Activated naive CD8-positive, alpha-beta T cell treated with anti-CD3 and anti-CD28 coated beads, Interleukin-2, amount 10 ng/mL, durations not matched to agents 7 days and 5 days (primary cell): ENCODE measurements at places on chromosomes 5 and 9. TPM values are rescaled to one million over a fixed set of nuclear protein-coding genes. Genes with fewer than 3 reads are reported as not detected.

- peak overlapping the region; percentile 80 for H3K27ac ChIP-seq
- DNase-seq = peak; percentile 83
- no peaks in the 10 kb centered on the region for H3K36me3 ChIP-seq
- no peaks in the 10 kb centered on the region for H3K4me1 ChIP-seq
- peak overlapping the region; percentile 75 for H3K4me3 ChIP-seq
These were observed 49.6 kb upstream of the FOXE1 start for GRCh38 chr9:97803167-97804058.

- no peak overlapping the region for H3K4me3 ChIP-seq
- peak overlapping the region; percentile 43 for H3K27ac ChIP-seq
- no peak for DNase-seq
- H3K36me3 ChIP-seq = peaks cover 3% of the 10 kb centered on the region
- peaks cover 2% of the 10 kb centered on the region for H3K27me3 ChIP-seq
- H3K4me1 ChIP-seq = no peaks in the 10 kb centered on the region
These were observed 2.0 kb downstream of the AK1 start for GRCh38 chr9:127875306-127875966.

GRCh38 chr5:171623551-171624097 is 162.0 kb upstream of the SMIM23 start:
- no peaks in the 10 kb centered on the region for H3K36me3 ChIP-seq
- no peak for DNase-seq
- H3K4me3 ChIP-seq = no peak overlapping the region
- H3K27me3 ChIP-seq = peaks cover 12% of the 10 kb centered on the region

LHX6 gene
- not detected for total RNA-seq

FBP2 gene
- total RNA-seq = not detected

DNA sequence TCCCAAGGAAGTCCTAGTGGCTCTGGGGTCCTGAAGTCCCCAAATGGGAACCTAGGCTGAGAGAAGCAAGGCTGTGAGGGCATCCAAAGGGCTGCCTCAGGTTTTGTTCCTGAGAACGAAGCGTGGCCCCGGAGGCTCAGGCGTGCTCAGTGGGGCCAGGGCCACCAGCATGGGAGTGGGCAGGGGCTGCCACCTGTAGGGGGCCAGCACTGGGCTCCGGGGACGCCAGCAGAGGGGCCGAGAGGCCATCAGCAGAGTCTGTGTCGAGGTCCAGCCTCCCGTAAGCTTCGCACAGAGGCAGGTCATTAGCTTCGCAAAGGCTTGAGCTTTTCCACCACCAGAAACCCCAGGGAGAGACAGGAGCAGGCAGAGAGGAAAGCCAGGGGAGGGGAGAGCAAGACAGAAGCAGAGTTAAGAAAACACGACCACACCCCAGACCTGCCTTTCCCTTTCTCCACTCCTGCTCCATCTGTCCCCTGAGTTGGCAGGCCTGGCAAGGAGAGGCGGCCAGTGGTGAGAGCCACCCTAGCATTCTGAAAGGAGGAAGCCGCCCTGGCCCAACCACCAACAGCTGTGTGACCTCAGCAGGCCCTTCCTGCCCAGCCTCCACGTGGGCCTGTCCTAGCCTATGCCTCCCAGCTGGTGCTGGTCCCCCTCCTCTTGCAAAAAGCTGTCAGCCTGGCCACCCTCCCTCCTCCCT is 5.5 kb upstream of the SURF6 start:
- H3K27ac ChIP-seq = peak overlapping the region; percentile 92
- H3K4me3 ChIP-seq = no peak overlapping the region
- peaks cover 29% of the 10 kb centered on the region for H3K4me1 ChIP-seq
- H3K36me3 ChIP-seq = peaks cover 28% of the 10 kb centered on the region
- DNase-seq = no peak

DNA sequence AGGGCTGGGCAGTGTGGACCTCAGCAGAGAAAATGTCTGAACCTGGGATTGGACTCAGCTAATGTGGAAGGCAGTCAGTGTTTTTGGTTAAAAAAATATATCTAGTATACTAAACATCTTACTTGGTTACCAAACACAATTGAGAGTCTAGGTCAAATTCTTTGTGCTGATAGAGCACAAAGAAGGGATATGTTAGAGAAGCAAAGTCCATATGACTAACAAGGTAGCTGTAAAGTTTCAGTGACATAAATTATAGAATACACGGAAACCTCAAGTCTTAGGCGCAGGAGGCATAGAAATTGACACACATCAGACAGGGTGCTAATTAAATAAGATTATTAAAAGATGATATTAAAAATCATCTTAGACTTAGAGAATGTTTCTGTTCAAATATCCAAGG is 718.3 kb downstream of the TLR4 start:
- H3K4me1 ChIP-seq = no peaks in the 10 kb centered on the region
- DNase-seq = no peak
- no peak overlapping the region for H3K4me3 ChIP-seq
- H3K27ac ChIP-seq = no peak overlapping the region

CPLANE1 gene
- total RNA-seq = 10.3 TPM

DNA sequence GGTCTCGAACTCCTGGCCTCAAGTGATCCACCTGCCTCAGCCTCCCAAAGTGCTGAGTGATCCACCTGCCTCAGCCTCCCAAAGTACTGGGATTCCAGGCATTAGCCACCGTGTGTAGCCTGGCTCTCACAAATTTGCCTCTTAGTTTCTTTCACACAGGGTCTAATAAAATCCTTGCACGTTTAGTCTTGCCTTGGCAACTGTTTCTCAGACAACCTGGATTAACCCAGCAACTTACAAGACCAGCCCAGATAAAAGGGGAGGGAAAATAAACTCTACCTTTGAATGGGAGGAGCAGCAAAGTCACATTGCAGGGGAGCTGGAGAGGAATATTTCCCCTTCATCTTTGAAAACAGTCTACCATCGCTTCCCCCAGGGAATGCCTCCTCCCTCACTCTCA is 29.3 kb upstream of the GNA14 start:
- no peak overlapping the region for H3K4me3 ChIP-seq
- no peak for DNase-seq

FGFR4 gene
- total RNA-seq = 2.3 TPM

HAVCR1 gene
- total RNA-seq = 3.4 TPM

- H3K27ac ChIP-seq = peak overlapping the region; percentile 76
- peaks cover 84% of the 10 kb centered on the region for H3K4me1 ChIP-seq
- no peak overlapping the region for H3K4me3 ChIP-seq
- no peaks in the 10 kb centered on the region for H3K27me3 ChIP-seq
These were observed 2.7 kb downstream of the TNFAIP8 start for GRCh38 chr5:119358530-119358900.

DNA sequence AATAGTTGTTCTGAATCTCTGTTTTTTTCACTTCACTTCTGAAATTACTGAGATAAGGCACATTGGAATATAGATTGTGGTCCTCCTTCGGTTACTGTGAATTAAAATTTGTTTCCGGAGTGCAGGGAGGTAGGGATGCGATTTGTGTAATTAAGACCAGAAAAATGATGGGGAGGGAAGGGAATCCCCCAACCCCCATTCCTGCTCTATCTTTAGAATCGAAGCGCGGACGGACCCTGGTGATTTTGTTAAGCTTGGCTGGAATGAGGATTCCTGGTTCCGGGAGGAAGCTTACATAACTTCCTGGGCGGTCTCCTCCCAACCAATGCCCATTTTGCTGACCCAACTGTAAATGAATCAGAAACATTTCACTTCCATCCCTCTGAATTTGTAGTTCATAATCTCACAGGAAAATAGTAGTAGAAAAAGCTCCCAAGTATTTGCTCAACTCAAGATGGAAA is 220.1 kb upstream of the MSX2 start:
- DNase-seq = no peak
- no peaks in the 10 kb centered on the region for H3K4me1 ChIP-seq
- H3K27me3 ChIP-seq = no peaks in the 10 kb centered on the region
- no peak overlapping the region for H3K27ac ChIP-seq
- no peak overlapping the region for H3K4me3 ChIP-seq

- no peak for DNase-seq
- H3K27me3 ChIP-seq = peaks cover 15% of the 10 kb centered on the region
- H3K36me3 ChIP-seq = no peaks in the 10 kb centered on the region
These were observed 20.6 kb downstream of the LIX1 start for GRCh38 chr5:97121848-97122247.

CCDC180 gene
- 5.8 TPM for total RNA-seq

DNA sequence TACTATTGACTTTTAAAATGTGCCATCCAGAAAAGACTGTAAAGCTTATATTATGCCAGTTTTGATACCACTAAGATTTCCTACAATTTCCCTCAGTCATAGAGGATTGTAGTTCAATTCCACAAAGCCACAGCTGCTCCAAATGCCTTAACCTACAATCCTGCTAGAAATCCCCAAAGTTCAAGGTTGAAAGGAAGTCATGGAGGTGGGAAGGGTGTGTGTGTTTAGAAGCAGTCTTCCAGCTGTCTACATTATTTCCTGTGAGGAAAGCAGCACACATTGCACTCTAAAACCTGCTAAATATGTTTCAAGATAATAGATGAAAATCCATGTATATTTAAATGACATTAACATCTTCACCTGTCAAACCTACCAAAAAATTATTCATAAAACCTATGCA is 11.8 kb downstream of the EPB41L4A start:
- H3K27me3 ChIP-seq = peaks cover 10% of the 10 kb centered on the region
- no peak for DNase-seq
- no peak overlapping the region for H3K4me3 ChIP-seq
- H3K4me1 ChIP-seq = no peaks in the 10 kb centered on the region
- H3K27ac ChIP-seq = no peak overlapping the region
- no peaks in the 10 kb centered on the region for H3K36me3 ChIP-seq

DNA sequence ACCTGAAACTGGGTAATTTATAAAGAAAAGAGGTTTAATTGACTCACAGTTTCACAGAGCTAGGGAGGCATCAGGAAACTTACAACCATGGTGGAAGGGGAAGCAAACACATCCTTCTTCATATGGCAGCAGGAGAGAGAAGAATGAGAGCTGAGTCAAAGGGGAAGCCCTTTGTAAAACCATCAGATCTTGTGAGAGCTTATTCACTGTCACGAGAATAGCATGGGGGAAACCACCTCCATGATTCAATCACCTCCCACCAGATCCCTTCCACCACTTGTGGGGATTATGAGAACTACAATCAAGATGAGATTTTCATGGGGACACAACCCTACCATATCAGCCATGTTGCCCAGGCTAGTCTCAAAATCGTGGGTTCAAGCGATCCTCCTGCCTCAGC is 143.4 kb downstream of the FGF18 start:
- no peak for DNase-seq
- H3K36me3 ChIP-seq = no peaks in the 10 kb centered on the region
- no peaks in the 10 kb centered on the region for H3K4me1 ChIP-seq
- H3K27me3 ChIP-seq = peaks cover 22% of the 10 kb centered on the region
- no peak overlapping the region for H3K27ac ChIP-seq
- H3K4me3 ChIP-seq = no peak overlapping the region

GRCh38 chr5:107415762-107416161 is 255.0 kb downstream of the EFNA5 start:
- DNase-seq = no peak
- H3K27me3 ChIP-seq = peaks cover 10% of the 10 kb centered on the region
- no peak overlapping the region for H3K4me3 ChIP-seq
- H3K36me3 ChIP-seq = no peaks in the 10 kb centered on the region

DNA sequence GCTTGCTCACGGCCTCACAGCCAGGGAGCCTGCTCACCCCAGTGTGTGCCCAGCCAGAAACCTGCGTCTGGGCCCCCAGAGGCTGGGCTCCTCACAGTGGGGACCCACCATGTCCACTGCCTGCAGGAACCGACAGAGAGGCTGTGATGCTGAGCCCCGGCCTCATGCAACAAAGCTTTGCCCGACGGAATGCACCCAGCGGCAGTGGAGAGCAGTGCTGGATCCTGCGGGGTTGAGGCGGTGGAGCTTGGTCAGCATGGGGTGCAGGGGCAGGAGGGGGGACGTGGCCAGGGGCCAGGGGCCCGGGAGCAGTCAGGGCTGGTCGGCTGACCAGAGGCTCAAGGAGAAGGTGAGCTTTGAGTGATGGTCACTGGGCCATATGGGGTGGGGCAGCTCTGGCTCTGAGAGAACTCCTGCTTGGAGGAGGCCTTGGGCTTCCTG is 7.7 kb upstream of the CEP72 start:
- H3K27ac ChIP-seq = no peak overlapping the region
- no peak overlapping the region for H3K4me3 ChIP-seq
- peaks cover 21% of the 10 kb centered on the region for H3K27me3 ChIP-seq
- DNase-seq = peak; percentile 16
- H3K36me3 ChIP-seq = no peaks in the 10 kb centered on the region
- H3K4me1 ChIP-seq = peaks cover 6% of the 10 kb centered on the region

GRCh38 chr9:100425758-100426157 is 1.2 kb upstream of the MSANTD3 start:
- H3K27ac ChIP-seq = peak overlapping the region; percentile 60
- peak overlapping the region; percentile 89 for H3K4me3 ChIP-seq
- peaks cover 11% of the 10 kb centered on the region for H3K36me3 ChIP-seq
- H3K4me1 ChIP-seq = peaks cover 20% of the 10 kb centered on the region
- DNase-seq = no peak
- H3K27me3 ChIP-seq = peaks cover 17% of the 10 kb centered on the region

TAF11L14 gene
- not detected for total RNA-seq

CDH9 gene
- not detected for total RNA-seq

DNA sequence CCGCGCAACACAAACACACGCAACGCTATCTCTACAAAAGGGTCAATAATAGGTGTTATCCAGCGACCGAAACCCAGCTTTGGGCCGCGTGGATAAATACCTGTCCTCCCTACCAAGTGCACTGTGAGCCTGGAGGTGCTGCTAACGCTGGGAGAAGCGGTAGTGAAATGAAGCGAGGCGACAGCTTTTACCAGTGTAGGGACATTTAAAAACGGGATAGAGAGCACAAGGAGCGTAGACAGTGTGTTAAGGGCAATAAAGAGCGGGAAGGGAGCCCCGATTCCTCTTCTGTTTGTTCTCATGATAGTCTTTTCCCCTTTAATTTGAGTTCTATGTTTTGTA is 421 bp upstream of the DEPDC1B start:
- peaks cover 24% of the 10 kb centered on the region for H3K4me1 ChIP-seq
- DNase-seq = no peak
- H3K36me3 ChIP-seq = peaks cover 6% of the 10 kb centered on the region
- peak overlapping the region; percentile 93 for H3K4me3 ChIP-seq
- peak overlapping the region; percentile 89 for H3K27ac ChIP-seq
- peaks cover 13% of the 10 kb centered on the region for H3K27me3 ChIP-seq

GRCh38 chr9:126401107-126401506 is 74.5 kb downstream of the MVB12B start:
- DNase-seq = no peak
- H3K4me1 ChIP-seq = peaks cover 46% of the 10 kb centered on the region
- H3K27ac ChIP-seq = no peak overlapping the region
- no peak overlapping the region for H3K4me3 ChIP-seq
- H3K27me3 ChIP-seq = no peaks in the 10 kb centered on the region
- peaks cover 11% of the 10 kb centered on the region for H3K36me3 ChIP-seq

IL5 gene
- not detected for total RNA-seq

DNA sequence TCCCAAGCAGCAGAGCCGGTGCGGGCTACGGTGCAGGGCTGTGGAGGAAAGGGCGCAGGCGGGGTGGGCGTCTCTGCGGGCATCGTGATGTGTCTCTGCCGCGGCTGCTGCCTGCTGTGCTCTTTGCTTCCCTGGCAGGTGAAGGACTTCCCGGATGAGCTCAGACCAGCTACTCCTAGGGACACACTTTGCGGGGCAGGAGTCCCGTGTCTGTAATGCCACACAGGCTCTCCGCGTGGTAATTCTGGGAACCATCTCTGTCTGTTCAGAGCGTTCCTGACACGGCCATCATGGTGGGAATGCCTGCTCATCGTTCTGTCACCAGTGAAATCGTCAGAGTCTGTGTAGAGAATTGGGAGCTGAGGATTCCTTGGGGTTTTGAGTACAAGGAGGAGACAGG is 235.5 kb downstream of the FANCC start:
- no peak overlapping the region for H3K27ac ChIP-seq
- no peaks in the 10 kb centered on the region for H3K36me3 ChIP-seq
- H3K27me3 ChIP-seq = no peaks in the 10 kb centered on the region
- no peak overlapping the region for H3K4me3 ChIP-seq
- no peaks in the 10 kb centered on the region for H3K4me1 ChIP-seq

GRCh38 chr5:138186002-138186447 is 7.1 kb downstream of the KIF20A start:
- no peaks in the 10 kb centered on the region for H3K27me3 ChIP-seq
- peaks cover 21% of the 10 kb centered on the region for H3K4me1 ChIP-seq
- no peak overlapping the region for H3K4me3 ChIP-seq
- no peak for DNase-seq
- peak overlapping the region; percentile 67 for H3K27ac ChIP-seq

STOM gene
- total RNA-seq = 87.4 TPM
